CD8-positive, alpha-beta memory T cell (primary cell): ENCODE measurements at places on chromosomes 7 and 10.

GRCh38 chr7:39509436-39509835 is 56.8 kb upstream of the YAE1 start:
- no peak for DNase-seq

GRCh38 chr10:30581779-30582380 is 47.7 kb downstream of the LYZL2 start:
- DNase-seq: peak; percentile 3

GRCh38 chr7:23680414-23681405 is 711 bp downstream of the FAM221A start:
- peak; percentile 43 for DNase-seq

DNA sequence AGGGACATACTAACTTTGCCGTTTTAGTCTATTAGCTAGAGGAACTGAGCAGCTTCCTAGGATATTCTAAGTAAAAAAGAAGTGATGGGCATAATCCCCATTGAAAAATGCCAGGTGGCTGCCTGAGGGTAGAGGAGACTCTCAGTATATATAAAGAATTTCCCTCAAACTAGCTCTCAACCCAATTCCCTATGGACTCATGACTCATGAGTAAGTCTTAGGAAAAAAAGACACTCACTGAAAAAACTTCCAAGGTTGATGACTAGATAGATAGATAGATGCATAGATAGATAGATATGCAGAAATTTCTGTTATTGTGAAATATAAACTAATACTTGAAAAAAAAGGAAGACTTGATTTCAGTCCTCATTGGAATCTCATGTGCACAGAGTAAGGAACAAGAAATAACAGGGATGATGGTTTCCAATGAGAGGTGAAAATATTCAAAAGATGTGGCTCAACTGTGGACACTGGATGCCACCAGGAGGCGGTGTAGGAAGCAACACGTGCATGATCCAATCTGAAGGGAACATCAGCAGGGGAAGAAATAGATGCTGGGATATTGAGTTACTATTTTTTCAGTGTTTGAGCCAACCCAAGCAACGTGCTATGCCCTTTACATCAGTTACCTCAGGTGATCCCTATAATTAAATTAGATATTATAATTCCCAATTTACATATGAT is 711.0 kb upstream of the LRRTM3 start:
- no peak for DNase-seq

DNA sequence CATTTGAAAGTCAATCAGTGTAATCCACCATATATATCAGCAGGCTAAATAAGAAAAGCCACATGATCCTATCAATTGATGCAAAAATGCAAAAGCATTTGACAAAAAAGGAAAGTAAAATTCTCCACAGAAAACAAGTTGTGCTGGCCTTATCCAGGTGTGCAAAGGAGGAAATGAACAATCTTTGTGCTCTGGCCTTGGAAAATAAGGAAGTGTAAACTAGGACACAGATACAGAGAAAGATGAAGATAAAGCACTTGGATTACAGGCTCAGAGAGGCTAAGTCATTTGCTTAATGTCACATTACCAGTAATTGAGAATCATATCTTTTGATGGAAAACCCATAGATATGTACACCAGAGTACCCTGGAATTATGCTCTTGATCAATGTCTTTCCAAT is 54.5 kb downstream of the CXCL12 start:
- no peak for DNase-seq
